Colonic mucosa (tissue), 4 donors: ENCODE measurements at places on chromosomes 16 and 17.

GRCh38 chr17:28864991-28865849 is 10.4 kb downstream of the ERAL1 start:
- peak; percentile 87 for DNase-seq

DNA sequence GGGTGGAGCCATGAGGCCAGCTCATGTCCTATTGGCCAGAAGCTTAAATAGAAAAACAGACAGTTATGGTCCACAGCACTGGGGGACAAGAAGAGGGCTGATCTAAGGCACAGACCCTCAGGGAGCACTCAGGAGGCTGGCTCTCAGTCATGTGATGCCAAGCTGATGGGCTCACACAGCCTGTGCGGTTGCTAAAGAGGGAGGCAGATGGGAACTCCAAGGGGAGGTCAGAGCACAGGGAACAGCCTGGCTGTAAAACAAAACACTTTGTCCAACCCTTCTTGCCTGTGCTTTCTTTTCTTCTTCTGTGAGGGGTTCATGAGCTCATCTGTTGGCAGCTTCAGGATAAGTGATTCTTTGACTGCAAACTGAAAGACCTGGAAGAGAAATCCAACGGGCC is 27.2 kb downstream of the CNTNAP1 start:
- DNase-seq = no peak

GRCh38 chr17:79563237-79564013 is 47.4 kb downstream of the RBFOX3 start:
- DNase-seq = no peak

DNA sequence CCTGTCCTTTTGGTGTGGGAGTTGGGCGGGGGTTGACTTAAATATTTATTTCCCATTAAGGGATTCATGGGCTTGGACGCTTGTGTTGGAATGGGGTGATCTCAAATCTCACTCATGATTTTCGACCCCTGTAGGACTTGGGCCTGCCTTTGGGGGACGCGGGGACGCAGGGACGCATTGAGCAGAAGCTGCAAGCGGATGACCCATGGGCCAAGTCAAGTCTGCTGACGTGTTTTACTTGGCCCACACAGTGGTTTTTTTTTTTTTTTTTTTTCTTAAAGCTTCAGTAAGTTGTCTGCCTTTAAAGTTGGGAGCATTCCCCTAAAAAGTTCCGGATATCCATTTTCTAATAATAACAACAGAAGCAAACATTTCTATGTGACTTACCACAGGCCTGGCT is 28.9 kb downstream of the CMIP start:
- DNase-seq = no peak

DNA sequence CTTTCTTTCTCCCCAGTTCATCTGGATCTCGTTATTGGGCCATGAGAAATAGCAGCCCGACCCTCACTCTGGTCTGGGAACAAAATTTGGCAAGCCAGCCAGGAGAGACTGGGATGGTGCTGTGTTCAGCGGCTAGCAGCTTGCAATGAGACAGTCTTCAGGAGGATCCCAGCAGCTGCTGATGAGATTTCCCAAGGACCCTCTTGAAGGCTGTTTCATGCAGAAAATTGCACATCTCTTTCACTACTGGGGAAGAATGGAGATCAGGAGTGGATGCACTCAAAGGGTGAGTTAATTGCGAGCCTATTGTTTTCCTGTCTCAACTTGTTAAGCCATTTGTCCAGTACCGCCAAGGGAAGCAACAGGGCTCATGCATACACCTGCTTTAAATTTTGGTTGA is 5.5 kb upstream of the COIL start:
- DNase-seq = no peak

DNA sequence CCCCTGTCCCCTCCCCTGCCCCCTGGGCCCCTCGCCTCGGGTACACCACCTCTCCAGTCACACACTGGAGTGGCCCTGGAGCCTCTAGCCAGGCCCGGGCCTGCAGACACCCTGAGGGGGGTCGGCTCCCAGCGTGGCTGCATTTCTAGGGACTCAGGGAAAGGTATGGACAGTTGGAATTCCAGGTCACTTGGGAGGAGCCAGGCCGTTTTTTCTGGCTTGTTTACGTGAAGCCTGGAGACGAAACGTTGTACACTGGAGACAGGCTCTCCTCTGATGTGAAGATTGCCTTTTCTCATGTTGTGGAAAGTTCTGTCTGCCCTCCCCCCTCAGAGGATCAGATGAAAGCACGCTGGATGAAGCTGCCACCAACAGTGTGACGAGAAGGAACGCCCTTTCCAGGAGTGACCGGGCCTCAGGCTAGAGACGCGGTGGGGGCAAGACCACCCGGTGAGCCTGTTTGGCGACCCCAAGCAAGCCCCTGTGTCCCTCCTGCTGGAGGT is 4.0 kb upstream of the PPP1R27 start:
- no peak for DNase-seq

DNA sequence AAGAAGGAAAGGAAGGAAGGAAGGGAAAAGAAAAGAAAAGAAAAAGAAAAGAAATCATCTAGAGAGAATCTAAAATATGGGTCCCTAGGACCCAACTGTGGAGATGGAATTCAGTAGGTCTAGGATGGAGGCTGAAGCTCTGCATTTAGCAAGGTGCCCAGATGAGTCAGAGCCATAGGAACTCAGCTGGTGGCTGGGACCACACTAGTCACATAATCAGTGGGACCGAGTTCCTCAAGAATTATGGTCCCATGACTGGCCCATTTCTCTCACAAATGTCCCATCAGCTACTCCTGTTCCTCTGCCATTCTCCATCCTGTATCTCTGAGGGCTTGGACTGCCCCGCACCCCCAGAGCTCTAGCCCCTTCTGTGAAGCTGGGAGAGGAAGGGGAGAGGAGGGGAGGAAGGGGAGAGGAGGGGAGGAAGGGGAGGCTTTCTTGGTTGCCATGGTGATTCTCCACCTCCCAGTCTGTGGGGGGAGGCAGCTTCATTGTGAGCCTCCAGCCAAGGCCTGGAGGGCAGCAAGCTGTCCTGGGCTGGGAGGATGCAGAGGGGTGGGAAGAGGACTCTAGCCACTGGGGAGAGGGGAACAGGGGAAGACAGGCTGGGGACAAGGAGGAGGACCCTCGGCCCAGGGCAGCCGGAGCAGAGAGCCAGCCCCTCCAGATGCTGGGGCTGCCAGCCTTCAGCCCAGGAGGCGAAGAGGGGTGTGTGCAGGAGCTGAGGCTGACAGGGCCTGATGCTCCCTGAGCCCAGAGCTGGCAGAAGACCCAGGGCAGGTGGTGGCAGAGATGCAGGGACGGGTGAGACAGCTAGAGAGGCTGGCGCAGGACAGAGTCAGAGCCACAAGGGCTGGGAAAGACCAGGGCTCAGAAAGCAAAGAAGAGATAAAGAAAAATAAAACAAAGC is 37.8 kb upstream of the LHX1 start:
- DNase-seq = no peak
